ENCODE measurements at places on chromosomes 12 and 14.

DNA sequence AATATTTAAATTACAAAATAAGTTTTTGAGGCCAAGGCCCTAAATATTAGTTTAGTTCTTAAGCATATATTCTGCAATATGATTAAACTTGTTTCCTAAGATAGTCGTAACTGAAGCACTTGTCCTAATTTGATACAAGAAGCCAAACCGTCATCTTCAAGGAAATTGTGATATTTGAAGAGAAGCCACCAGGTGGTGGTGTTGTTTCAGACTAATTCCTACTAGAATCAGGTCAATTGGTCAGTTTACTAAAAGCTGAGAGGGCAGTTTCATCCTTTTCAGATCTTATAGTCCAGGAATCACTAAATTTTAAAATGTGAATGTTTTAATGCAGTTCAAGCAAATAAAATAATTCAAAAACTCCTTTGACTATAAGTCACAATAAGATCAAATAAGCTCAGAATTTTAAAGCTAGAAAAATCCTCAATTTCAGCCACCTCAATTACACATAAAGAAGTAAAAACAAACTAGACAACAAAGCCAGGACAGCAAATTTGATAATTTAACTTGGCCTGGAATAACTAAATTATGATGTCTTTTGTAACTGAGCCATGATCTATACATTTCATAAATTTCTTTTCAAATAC, 7.1 kb upstream of the ARL1 start:
- peak; percentile 49 for DNase-seq

DNA sequence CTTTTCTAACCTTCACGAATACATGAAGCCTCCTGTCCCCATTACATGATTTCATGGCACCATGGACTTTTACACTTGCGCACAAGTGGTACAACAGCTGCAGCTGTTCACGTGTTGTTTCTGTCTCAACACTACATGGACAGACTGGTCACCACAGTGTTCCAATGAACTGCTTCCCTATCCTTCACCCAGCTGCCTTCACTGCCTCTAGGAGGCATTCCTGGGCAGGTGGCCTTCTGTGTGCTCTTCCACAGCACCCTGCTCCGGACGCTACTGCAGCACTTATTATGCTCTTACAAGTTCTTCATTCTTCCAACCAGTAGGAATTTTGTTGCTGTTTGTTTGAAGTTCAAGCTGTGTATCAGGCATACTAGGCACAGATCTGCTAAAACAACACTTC, 1.5 kb downstream of the MTERF2 start:
- no peak for DNase-seq

GRCh38 chr12:28771968-28772367, 377.1 kb upstream of the FAR2 start:
- DNase-seq, result no peak

DNA sequence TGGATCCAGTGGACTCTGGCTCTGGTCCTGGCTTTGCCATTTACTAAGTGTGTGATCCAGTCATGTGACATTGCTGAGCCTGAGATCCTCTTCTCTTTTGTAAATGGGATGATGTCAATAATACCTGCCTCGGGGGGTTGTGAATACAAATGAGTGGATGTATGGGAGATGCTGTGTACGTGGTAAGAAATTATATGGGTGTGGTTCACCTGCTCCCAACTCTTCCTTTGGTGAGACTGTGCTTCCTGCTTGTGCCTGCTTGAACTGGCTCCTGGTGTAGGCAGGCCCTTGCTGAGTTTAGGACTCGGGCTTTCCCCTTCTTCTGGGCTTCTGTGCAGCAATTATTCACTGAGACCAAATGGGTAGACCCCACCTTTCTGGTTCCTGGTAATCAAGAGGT, 189.5 kb upstream of the FRMD6 start:
- no peak for DNase-seq

DNA sequence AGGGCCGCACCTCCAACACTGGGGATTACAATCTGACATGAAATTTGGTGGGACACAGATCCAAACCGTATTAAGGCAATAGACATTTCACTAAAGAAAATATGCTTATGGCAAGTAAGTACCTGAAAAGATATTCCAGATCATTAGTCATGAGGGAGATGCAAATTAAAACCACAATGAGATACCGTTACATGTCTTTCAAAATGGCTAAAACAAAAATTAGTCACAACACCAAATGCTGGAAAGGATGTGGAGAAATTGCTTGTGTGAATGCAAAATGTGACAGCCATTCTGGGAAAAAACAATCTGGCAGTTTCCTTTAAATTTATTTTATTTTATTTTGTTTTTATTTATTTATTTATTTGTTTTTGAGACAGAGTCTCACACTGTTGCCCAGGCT, 82.3 kb upstream of the PTGDR start:
- no peak for DNase-seq

- DNase-seq, result no peak
These were observed 79.9 kb upstream of the KCNA1 start for GRCh38 chr12:4829793-4830162.

GRCh38 chr12:102120886-102121285, 903 bp downstream of the PARPBP start:
- DNase-seq, result peak; percentile 16

- peak; percentile 11 for DNase-seq
These were observed 16.0 kb downstream of the RITA1 start for GRCh38 chr12:113201187-113202177.

GRCh38 chr14:73913256-73913655, 26.6 kb downstream of the ZNF410 start:
- no peak for DNase-seq

Measured in GM10248 (cell line).